NB4 (cell line): ENCODE measurements at places on chromosomes 1 and 21.

DNA sequence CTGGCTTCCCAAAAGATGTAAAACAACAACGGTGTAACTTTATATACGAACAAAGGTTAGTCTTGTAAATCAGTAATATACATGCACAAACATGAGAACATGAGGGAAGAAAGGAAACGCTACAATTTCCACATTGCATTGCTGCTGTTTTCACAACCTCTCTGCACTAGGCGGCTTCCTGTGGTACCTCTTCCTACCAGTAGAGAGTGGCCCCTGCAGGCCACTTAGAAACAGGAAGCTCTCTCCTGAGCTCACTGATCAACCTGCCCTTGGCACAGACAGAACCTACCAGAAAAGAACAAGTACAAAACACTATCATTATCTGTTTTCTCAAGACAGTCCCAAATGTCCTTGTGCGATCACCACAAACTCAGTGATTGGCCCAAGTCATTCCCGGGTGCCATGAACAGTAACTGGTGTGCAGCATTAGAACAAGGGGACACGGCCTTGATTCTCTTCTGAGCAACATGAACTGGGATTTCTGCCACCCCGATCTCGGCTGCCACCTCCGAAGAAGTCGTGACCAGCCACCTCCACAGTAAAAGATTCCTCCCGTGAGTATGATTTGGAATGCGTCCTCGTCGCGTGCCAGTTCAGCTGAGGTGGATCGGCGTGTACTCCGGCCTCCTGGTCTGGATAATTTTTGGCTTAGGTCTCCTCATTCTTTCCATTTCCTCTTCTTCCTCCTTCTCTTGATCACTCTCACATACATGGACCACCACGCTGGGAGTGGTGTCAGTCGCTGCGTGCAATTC lies 5.7 kb upstream of the KCNE1 start:
- peak; percentile 86 for DNase-seq

DNA sequence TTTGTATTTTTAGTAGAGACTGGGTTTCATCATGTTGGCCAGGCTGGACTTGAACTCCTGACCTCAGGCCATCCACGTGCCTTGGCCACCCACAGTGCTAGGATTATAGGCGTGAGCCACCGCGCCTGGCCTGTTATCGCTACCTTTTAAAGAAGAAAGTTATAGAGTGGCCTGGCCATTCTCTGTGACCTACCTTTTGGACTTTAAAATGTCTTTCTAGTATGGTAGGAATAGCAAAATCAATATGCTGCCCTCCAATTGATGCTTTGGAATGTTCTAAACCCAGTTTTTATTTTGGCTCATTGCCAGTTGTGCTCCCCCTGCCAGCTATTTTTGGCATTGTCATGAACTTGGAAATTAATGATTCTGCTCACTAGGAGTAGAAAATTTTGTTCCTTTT lies 19.9 kb downstream of the HIPK1 start:
- peak; percentile 34 for DNase-seq

DNA sequence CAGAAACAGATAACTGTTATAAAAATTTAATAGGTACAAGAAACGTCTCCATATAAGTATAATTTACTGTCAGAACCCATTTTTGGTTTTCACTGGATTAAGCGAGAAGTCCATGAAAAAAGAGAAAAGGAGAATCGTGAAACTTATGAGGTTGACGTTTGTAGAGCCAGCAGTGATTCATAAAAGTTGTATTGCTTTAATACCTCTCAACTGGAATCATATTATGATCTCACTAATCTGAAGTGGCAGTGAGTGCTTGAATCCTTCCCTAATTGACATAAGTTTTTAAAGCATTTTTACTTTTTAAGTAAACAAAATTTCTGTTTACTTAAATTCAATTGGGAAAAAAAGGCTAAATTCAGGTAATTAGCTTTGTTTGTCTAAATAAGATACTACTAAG lies 315.3 kb downstream of the TPR start:
- DNase-seq, result no peak

DNA sequence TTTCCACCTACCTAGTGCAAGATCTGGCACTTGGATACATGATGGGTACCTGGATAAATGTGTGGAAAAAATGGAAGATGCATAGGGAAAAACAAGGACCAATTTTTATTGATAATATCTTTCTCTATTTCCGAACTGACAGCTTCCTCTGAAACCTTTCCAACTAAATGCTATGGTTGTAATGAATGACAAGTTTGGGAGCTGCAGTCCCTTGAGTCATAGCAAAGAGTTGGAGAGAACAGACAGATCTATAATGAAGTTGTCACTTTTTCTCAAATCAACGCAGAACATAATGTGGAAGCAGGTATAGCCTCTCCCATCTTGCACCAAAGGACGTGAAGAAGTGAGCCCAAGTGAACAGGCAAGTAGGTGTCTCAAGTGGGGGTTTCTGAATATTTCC lies 296.5 kb upstream of the KAZN start:
- no peak for DNase-seq

- no peak for DNase-seq
Observed at GRCh38 chr21:35045542-35046262, 3.4 kb downstream of the RUNX1 start.

DNA sequence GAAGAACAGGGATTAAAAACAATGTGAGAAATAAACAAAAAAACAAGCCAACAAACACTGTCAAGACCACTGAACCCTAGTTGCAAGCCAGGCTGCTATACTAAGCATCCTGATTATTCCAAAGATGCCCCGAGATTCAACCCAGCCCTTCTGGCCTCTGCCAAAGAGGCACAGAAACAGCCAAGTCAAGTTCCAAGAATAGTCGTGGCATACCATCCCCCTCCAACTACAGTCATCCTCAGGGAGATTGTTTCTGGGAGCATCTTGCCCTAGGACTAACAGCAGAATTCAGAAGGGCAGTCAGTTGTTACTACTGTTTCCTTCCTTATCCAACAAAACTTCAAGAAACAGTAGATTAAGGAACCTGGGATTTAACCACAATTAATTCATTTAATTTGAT lies 52.3 kb downstream of the ABL2 start:
- DNase-seq, result no peak

- DNase-seq, result no peak
Observed at GRCh38 chr21:28160378-28160777, 832.3 kb downstream of the LTN1 start.

DNA sequence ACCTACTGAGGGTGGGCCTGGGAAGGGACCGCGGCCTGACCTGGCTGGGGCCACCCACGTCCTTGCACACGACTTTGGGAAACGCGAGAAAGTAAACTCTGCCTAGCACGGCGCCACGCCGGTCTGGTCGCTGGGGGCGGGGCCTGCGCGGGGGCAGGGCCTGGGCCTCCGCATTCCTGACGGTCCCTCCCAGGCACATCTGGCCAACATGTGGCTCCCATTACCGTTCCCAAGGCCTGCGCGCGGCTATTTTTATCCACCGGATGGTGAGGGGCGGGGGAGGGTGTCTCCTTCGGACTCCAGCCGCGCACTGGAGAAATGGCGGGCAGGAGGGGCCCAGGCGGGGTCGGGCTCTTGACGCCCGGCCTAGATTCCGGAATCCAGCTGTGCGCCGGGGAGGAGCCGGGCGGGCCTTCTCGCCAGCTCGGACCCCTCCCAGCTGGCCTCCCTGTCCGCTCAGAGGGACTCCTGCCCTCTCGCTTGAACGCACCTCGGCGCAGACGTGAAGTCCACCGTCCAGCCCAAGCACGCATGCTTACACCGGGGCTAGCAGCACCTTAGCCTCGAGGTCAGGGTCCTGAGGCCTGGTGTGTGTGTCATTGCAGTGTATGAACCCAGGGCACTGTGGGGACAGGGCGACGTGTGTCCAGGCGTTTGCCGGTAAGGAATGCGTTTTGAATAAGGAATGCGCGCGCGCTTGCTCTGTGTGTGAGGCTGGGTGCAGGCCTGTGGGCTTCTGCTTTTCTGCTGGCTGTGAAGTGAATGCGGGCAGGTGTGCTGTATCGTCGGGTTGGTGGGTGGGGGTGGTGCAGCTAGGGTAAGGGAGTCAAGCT lies 2.1 kb downstream of the EVA1B start:
- DNase-seq, result peak; percentile 84

DNA sequence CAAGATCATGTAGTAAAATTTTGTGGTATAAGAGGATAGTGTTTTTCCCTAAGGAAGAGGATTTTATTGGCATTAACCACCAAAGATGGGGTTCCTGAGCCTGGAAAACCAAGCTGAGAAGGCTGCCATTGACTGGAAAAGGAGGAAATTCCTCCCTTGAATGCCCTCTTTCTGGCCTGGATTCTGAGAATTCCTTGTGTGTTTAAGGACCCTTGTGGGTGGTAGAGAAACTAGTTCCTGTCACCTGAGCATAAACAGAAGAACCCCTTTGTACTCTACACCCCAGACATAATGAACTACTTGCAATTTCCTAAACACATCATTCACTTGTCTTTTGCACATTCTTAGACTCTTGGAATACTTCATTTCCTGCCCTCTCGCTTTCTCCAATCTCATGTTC lies 33.1 kb upstream of the CEP350 start:
- no peak for DNase-seq

- peak; percentile 63 for DNase-seq
Observed at GRCh38 chr21:36186081-36186480, 29.5 kb downstream of the DOP1B start.
